ENCODE measurements at places on chromosomes 3 and 15.
A peak's percentile ranks its signal among the peaks of the same experiment; 100 is the strongest.

- peak; percentile 79 for DNase-seq
Measured at GRCh38 chr3:188154014-188154808, at the start of gene LPP. Gene LPP (plus strand): TSS chr3:188154157. CDS start chr3:188406121, 251,964 bp downstream.

DNA sequence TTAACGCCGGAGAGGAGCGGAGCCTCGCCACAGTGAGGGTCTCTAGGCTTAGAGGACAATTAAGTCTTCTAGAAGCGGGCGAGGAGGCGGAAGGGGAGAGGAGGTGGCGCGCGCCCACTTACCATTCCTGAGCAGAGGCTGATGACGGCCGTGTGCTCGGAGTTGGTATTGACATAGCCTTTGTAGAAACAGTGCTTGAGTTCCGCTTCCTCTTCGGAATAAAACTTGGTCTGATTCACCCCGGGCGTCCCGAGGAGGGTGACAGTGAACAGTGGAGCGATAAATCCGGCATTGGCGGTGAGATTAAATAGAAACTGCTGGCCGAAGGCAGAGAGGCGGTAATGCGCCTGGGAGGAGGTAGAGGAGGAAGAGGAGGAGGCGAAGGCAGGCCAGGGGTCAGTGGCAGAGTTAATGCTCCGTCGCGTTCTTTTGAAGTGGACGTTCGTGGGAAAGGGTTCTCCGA lies 1.3 kb downstream of the ADAMTS9 start:
- DNase-seq = no peak

DNA sequence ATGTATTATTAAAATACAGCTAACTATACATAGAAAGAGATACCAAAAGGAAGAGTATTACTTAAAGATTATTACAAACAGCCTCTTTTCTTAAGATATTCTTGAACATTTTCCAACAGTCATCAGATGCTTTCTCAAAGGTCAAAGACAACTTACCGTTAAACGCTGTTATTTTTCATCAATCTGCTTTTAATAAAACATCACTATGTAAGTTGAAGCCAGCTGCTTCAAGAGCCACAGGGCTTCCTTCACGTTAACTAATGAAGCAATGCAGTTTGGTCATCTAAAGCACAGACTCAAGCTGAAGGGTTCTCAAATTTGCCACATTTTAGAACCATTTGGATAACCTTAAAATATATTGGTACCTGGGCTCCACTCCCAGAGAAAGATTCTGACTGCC lies 578.8 kb downstream of the ROBO2 start:
- no peak for DNase-seq

DNA sequence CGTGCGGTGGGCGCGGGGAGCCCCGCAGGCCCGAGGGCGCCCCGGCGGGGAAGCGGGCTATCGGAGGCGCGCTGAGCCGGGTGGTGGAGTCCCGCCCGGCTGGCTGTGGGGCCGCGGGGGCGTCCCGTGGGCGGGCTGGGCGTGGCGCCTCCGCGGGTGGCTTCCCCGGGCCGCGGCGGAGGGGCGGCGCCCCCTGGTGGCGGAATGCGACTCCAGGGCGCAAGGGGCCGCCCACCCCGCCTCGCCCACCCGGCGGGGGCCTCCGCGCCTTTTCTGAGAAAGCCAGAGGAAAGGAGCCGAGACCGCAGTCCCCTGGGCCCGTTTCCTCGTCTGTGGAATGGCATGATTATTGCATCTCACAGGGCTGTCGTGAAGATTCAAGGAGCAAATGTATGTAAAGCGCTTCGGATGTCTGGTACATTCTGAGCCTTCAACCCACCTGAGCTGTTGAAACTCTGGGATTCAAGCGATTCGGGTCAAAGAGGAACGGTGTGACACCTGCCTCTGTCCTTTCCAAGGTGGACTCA lies 31.9 kb upstream of the RAB6B start:
- peak; percentile 45 for DNase-seq

GRCh38 chr15:62253294-62253693 lies 88.2 kb upstream of the C2CD4B start:
- DNase-seq = peak; percentile 2

- no peak for DNase-seq
Measured at GRCh38 chr15:79447060-79447459, 14.9 kb downstream of the MINAR1 start.

GRCh38 chr3:122797291-122797690 lies 2.4 kb downstream of the SLC49A4 start:
- DNase-seq = no peak
